ENCODE measurements at places on chromosomes 5 and 9.

DNA sequence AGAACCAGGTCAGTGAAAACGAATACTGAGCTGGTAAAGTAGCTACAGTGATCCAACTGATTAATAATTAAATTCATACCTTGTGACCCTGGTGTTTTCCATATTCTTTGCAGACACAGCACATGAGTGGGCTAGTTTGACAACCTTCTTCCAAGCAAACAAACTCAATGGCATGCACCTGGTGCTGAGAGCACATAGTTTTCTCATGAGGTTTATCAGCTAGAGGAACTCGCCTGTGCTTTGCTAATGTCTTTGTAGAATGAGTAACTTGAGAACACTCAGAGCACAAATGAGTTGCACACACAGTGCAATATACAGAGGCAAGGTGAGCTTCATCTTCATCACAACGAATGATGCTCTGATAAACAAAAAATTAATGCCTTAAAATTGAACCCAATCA lies 12.6 kb downstream of the TRIM23 start:
- no peak for DNase-seq

DNA sequence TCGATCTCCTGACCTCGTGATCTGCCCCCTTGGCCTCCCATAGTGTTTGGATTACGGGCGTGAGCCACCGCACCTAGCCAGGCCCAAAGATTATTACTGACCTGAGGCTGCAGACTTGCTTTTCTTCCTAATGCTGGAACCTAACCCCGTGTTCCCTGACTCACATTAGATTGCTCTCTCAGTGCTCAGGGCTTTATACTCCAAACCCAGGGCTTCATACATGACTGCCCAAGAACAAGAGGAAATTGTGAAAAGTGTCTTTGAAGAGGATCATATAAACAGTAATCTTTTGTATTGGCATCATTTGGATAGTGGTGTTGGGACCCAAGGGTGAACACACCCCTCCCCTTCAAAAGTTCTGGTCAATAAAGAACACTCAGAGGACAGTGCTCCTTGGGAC lies 233.3 kb upstream of the TAS2R1 start:
- DNase-seq: no peak

DNA sequence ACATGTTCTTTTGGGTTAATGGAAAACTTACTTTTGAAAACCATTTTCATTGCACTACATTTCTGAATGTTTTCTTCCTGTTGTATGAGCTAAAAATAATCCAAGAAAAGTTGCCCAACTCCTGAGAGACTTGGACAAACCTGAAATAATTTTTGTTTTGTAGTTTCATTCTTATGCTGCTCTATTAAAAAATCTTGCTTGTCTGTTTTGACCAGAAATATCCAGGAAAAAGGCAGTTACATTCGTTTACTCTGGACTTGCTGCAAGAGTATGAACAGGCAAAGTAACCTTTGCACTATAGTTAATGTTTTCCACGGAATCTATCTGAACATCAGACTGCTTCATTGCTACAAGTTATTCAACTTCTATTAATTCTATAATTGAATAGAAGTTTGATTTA lies 200.1 kb upstream of the DAB2 start:
- no peak for DNase-seq

DNA sequence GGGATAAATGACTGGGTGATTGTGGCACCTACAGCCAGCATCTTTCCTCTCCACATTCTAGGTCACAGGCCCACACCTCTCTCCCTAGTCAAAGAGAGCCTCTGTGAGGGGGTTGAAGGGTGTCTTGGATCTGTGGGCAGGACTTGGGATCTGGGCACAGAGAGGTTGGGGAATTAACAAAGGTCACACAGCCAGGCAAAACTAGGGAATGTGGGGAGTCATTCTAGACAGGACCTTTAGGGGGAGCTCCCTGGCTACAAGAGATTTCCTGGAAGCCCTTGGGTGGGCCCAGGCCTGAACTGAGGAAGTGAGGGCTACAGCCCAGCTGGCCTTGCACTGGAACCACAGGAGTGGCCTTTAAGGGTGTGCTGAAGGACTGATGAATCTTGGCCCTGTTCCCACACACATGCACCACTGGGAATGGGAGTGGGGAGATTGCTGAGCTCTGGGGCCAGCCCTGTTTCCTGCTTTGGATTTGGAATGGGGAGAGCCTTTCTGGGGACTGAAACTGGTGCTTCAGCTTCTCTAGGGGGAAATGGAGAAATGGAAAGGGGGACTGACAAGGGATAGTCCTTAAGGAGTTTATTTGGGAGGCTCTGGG lies 12.4 kb upstream of the CXXC5 start:
- peak; percentile 88 for DNase-seq

GRCh38 chr9:101409079-101409477 lies 10.4 kb downstream of the ZNF189 start:
- no peak for DNase-seq

GRCh38 chr5:118533923-118534322 lies 454.4 kb downstream of the DTWD2 start:
- DNase-seq: no peak

GRCh38 chr9:81822301-81822865 lies 105.8 kb upstream of the SPATA31D4 start:
- DNase-seq: no peak

GRCh38 chr5:96297867-96298266 lies 135.2 kb downstream of the PCSK1 start:
- peak; percentile 40 for DNase-seq

GRCh38 chr5:159519365-159519764 lies 189.1 kb upstream of the IL12B start:
- peak; percentile 34 for DNase-seq

- DNase-seq: no peak
Observed at GRCh38 chr9:89482056-89482851, 15.7 kb downstream of the SEMA4D start.

DNA sequence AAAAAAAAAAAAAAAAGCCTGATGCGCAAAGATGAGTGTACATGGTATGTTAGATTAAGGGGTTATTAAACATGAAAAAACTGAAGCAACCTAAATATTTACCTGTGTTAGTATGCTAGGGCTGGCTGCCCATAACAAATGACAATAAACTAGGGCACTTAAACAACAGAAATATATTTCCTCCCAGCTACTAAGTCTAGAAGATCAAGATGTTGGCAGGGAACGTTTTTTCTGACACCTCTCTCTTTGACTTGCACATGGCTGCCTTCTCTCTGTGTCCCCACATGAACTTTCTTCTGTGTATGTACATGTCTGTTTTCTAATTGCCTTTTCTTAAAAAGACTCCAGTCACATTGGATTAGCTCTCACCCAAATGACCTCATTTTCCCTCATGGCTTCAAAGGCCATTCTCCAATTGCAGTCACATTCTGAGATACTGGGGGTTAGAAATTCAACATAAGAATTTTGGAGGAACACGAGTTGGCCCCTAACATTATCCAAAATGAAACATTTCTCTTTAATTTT lies 694.5 kb downstream of the CDH9 start:
- no peak for DNase-seq

DNA sequence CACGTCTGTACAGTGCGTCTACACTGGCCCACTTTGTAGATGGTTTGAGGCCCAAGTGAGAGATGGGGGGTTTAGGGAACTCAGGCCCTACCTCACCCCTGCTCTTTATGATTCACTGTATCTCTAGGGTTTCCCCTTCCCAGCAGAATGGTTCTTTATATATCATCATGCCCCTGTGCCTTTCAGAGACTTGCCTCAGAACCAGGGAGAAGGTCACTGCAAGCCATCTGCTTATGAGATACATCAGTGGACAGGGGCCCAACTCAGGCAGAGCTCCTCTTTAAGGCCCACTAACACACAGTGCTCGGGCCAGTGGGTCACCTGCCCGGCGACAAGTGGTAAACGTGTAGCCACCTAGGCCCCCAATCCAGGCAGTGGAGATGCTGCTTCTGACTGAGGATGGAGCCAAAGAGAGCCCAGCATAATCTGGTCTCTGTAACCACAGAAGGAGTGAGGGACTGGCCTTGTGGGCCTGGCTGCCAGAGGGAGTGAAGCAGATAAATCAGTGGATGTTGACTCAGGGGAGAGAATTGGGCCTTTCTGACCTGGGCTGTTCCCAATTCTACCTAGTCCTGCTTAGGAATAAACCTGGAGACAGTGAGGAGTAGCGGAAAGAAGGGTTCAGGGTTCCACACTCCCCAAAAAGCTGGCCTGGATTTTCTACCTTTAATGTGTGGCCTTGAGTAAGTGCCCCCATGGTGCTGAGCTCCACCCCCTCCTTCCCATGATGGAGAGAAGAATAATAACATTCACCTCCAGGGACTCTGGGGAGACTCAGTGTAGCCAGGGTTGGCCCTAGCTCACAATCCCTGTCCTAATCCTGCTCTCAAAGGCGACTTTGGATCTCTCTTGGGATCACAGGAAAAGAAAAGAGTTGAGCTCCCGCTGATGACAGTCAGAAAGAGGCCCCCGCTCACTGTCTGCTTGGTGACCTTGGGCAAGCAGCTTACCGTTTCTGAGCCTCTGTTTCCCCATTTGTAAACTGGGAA lies 2.8 kb upstream of the DUSP1 start:
- DNase-seq: peak; percentile 68

DNA sequence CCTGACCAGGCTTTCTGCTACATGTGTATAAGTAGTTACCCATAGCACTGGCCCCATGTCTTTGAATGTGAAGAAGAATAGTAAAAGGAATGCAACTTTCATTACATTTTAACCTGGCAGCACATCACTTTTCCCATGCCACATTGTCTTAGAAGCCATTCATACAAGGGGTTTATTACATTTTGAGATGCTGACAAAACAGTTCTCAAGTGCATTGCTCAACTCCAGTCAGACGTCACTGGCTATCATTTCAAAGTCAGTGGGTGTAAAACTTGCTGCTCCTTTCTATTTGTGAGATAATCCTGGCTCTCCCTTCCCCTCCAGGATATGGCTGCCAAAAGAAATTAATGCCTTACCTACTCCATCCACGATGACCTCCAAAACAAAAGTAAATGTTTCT lies 97.0 kb upstream of the VCAN start:
- peak; percentile 58 for DNase-seq
